ENCODE measurements at places on chromosomes 2 and 18.

DNA sequence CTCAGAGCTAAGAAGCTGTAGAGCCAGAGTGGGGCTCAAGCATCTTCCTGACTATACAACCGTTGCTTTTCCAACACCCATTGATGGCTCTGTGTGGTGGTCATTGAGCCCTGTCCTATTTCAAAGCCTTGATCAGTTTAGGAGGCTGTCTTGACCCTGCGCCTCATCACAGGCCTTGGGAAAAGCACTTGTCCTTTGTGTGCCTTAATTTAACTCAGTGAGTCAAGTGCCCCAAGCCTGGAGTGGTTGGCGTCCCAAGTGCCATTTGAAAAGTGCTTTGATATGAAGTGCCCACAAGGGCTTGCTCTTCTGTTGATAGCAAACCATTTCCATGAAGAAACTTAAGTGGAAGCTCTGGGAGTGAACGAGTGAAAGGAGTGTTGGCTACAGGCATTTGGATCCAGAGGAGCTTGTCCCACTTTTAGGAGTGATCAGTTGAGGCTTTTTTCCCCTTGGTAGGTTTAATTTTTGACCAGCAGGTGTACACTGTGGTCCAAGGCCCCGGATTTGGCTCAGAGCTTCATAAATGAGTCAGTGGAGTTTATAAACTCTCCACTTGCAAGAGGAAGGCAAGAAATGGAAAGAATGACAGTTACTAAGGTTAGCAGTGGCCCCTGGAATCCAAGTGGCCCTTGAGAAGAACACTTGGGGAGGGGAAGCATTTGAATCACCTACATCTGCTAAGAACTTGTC lies 50.3 kb downstream of the ACTR2 start:
- DNase-seq: no peak

DNA sequence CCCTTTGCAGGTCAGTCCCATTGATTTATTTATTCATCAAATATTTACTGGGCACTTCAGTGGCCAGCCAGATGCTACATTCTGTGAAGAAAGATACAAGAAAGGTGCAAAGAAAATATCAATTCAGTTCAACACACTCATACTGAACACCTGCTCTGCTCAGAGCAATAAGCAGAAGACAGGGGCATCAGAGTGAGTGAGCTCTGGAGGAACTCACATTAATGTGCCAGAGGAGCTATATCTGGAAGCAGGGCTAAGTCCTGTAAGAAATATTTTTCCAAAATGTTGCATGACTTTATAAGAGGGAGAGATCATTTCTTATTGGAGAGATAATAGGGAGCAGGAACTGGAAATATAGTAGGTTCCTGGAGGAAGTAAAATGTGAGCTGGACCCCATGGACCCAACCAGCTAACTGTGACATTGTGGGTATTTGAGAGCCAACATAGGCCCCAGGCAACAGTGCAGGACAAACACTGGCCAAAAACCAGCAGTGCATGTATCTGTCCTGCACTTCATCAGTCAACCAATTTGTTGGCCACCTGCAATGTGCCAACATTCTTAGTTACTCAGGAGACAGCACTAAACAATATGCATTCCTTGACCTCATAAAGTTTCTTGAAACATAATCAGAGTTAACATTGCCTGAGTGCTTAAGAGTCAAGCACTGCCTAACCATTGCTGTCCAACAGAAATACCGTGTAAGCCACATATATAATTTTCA lies 102.7 kb upstream of the PTPRM start:
- no peak for DNase-seq

DNA sequence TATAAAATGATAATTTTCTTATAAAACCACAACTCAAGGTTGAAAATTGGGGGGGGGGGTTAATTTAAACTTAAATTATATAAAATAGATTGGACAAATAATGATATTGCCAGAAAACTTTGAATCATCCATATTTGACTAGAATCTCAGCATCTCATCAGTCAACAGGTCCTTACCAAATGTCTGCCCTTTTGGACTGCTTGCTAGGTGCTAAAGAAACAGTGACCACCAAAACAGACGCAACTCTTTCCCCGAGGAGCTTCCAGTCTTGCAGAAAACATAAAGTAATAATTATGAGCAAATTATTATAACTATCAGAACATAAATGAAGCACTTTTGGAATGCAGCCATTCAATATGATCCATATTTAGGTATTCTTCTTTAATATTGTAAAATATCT lies 8.6 kb upstream of the COL3A1 start:
- DNase-seq: no peak

DNA sequence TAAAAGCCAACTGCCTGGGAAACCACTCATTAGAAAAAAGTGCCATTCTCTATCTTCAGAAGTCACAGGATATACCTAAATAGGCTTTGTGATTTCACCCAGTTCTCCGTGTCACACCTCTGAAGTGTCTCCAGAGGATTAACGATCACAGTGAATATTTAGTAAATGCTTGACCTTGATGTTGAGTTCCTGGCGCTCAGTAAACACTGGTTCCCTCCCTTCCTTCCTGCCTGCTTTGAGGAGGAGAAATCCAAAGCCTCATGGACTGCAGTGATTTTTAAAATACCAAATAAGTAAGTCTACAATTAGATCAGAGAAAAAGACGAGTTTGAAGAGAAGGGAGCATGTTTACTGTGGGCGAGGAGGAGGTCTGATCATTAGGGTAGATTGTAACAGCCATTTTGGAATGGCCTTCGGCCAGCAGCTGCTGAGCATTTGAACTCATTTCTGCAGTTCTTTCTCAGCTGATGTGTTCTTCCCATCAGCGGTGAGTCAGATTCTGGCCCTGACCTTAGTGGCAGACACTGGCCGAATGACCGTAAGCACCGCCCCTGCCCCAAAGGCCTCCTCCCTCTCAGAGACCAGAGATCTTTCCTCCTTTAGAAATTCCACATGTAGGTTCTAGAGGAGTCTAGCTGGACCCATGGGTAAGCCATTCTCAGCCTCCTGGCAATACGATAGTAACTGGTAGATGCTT lies 62.1 kb upstream of the SLC16A14 start:
- DNase-seq: no peak

- no peak for DNase-seq
These were observed 81.4 kb downstream of the CDCA7 start for GRCh38 chr2:173436088-173436487.

- peak; percentile 90 for DNase-seq
These were observed 887 bp upstream of the TMEM87B start for GRCh38 chr2:112053917-112054846.

DNA sequence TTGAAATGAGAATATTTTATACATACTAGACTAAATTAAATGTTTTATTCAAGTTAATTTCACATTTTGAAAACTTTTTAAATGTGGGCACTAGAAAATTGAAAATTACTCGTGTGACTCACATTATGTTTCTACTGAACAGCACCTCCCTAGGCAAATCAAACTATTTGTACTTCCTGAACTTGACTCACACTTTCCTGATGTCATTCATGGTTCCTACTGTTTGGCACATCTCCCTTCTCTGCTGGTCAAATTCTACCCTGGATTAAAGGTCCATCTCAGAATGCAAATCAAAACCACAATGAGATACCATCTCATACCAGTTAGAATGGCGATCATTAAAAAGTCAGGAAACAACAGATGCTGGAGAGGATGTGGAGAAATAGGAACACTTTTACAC lies 16.7 kb downstream of the LHCGR start:
- DNase-seq: no peak

DNA sequence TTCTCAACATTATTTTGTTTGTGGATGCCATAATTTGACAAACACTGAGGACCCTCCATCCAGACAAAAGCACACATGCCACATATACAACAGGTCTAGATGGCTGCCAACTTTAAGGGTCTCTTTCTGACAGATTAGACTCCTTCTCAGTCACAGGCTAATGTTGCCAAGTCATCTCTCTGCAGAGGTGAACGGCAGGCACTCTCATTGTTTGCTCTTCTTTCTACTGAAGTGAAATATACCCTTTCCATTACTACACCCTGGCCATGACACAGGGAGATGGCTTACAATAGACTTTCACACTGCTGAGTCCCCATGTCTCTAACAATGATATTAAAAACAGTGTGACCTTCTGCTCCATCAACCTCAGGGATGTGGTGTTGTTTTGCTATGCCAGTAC lies 47.5 kb upstream of the ZNF397 start:
- no peak for DNase-seq

- DNase-seq: no peak
These were observed 53.3 kb downstream of the RNF144A start for GRCh38 chr2:6970551-6970950.

DNA sequence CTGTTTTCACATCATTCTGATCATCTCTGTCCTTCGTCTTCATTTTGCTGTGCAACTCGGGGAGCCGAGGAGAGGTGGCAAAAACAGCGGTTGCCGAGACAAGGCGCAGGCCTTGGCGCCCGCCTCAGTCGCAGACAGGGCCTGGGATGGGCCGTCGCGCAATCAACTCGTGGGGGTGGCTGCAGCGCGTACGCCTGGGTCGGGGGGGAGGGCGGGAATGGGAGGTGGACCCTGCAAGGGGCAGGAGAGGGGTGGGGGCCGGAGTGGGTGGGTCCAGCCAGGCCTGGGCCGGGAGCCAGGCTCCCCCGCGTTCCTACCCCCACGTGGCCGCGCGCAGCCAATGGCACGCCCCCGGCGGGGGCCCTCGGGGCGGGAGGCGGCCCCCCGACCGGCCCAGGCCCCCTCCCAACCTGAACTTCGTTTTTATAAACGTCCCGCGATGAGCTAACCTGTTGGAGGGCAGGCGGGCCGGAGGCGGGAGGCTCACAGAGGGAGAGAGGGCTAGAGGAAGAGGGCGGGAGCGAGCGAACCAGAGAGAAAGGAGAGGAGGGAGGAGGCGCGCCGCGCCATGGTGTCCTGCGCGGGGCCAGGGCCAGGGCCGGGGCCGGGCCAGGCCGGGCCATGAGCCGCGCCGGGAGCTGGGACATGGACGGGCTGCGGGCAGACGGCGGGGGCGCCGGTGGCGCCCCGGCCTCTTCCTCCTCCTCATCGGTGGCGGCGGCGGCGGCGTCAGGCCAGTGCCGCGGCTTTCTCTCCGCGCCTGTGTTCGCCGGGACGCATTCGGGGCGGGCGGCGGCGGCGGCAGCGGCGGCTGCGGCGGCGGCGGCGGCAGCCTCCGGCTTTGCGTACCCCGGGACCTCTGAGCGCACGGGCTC lies at the start of gene HOXD13:
HOXD13 (plus strand) TSS at position 452 of the 875 bp plus-strand sequence; CDS start at position 622, 170 bp downstream.
- DNase-seq: peak; percentile 30

DNA sequence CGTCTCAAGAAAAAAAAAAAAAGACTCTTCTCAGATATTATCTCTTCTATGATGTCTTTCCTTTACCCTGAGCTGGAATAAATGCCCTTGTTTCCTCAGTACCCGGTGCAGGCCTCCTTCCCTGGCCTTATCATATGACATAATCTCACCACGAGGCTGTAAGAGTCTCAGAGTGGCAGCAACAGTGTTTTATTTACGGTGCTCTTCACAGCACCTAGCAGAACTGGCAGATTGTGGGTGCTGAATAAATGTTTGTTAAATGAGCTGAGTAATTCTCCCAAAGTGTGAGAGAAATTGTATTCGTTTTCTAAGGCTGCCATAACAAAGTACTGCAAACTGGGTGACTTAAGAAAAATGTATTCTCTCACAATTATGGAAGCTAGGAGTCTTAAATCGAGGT lies 82.8 kb upstream of the CD28 start:
- no peak for DNase-seq

DNA sequence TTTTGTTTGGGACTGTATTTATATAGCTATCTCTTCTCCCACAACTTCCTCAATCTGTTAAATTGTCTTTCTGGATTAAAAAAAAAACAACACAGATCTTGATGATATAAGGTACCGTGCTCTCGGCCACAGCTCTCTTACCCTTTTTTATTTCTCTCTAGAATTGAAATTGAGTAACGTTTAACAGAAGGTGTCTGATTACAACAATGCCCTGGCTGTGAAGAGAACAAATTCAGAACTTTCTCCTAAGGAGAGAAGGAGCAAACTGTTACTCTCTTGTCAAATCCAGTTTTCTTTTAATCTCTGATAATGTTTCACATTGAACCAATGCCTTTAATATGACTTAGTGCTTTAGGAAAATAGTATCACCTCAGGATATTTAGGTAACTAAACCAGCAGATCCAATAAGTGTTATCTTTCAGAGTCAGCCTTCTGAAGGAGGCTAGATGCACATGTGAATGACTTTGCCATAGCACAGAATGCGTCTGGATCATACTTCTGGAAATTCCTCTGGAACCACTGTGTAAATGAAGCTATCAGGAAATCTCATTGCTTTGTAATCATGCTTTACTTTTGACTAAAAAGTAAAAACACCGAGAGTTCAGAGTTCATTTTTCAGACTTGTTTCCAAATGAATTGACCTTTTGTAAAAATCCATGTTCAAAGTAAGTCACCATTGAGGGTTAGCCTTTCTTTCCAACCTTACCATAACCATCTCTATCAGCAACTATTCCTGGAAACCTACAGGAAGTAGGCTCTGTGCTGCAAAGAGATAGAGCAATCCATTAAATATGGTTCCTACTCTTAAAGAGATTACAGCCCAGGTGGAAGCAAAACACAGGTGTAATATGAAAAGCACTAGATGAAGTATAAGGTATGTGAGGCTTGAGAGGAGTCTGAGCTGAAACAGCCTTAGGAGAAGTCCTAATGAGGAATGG lies 147.0 kb upstream of the OSR1 start:
- DNase-seq: no peak

- DNase-seq: no peak
These were observed 394.5 kb downstream of the ALK start for GRCh38 chr2:29526587-29527586.

DNA sequence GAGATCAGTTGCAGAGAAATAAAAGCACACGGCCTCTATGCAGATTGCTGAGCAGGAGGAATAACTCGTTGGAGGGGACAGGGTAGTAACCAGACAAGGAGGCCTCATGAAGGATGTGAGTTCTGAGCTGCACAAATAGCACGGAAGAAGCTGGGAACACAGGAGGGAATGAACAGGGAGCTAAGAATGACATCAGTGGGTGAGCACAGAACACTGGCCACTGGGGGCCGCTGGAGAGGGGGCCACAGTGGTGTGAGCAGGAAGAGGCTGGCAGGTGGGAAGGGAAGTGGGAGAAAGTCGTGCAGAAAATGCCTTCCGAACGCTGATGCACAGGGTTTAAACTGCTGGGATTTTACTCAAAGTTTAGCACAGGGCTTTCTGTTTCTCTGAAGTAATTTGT lies 61.0 kb downstream of the ZAP70 start:
- no peak for DNase-seq

GRCh38 chr2:162890690-162891311 lies 52.2 kb upstream of the KCNH7 start:
- peak; percentile 56 for DNase-seq

DNA sequence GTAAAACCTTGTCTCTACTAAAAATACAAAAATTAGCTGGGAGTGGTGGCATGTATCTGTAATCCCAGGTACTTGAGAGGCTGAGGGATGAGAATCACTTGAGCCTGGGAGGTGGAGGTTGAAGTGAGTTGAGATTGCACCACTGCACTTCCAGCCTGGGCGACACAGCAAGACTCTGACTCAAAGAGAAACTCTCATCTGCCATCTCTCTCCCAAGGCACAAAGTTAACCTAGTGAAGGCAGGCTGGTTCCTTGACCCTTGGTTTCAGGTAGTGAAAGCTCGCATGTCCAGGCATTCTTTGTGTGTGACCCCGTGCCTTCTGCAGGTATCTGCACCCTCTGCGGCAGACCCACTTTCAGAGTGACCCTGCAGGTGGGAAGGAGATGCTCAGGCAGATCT lies 100.0 kb downstream of the WDSUB1 start:
- no peak for DNase-seq
